NT2/D1 (cell line): ENCODE measurements at places on chromosomes 2 and 18.

DNA sequence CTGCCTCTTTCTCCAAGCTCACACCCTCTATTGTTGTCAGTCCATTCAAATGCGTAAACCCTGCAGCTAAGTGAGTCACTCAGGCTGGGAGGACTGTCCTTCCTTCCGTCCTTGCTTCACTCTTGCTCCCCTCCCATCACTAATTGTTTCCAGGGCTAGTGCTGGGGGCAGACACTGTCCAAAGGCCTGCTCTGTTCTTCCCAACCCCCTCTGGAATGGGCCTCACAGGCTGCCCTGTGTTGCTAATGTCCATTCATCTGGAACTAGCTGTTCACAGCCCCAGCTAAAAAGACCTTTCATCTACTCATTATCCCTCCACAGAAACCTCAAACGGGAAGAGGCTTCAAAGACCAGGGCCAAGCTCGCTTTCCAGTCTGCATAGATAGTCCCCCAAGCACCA is 31.9 kb upstream of the NRP2 start:
- peak; percentile 92 for DNase-seq

GRCh38 chr2:2244508-2244907 is 86.6 kb downstream of the MYT1L start:
- DNase-seq: no peak

DNA sequence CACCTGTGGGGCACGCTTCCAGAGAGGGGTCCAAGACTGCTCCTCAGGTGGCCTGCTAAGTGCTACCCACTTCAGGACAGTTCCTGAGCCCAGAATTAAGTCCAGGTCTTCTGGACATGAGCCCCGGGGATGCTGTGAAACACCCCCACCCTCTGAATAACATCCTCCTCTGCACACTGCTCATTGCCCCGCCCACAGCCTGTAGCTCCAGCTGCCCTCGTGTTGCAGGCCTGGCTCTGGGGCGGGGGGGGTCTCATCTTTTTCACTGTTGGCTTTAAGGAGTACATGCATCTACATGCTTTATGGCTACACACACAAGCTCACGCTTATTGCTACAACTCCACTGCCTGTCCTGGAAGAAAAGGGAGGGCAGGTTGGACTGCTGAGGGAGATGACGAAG is 92.8 kb downstream of the PTGR3 start:
- no peak for DNase-seq

DNA sequence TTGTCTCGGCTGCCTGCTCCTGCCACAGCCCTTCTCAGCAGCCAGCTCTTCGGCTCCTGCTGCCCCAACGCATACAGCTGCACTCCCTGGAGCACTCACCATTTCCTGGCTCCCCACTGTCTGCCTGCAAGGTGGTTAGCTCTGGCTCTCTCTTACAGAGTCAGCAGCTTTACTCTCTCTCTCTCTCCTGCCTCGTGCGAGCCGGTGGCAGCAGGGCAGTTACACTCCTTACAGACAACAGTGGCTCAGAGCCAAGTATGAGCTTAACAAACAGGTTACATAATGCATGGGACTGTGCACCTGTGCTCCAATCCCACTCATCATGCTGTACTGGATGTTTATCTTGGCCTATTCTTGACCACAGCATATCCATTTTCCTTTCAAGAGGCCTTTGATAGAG is 47.4 kb upstream of the DNAJC10 start:
- no peak for DNase-seq

- DNase-seq: no peak
Observed at GRCh38 chr2:132726155-132726554, 56.1 kb upstream of the LYPD1 start.

DNA sequence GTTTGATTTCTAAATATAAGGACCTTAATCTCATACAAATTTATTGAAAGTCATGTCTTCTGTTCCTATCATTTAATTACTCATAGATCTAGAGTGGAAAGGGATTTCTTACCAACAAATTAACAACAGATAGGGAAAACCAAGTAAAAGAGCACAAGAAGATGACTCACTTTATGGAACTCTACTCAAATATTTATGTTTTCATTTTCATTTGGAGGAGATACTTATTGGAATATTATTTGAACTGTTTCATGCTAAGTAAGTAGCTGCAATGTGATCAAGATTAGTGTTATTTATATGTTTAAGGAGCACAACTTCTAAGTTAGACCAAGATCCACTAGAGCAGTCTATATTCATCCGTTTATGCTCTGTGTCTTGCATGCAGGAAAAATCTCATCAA is 1.3 kb downstream of the NT5C1B start:
- DNase-seq: no peak
